A549 (cell line): ENCODE measurements at places on chromosomes 5 and 9. TPM values are rescaled to one million over a fixed set of nuclear protein-coding genes. Genes with fewer than 3 reads are reported as not detected.

GRCh38 chr9:99850736-99851499, 29.2 kb downstream of the NR4A3 start:
- DNase-seq: no peak

Gene IFNE
- 2.3 to 2.5 TPM (median 2.4 TPM) in 3 replicates for polyA plus RNA-seq

- no peak for DNase-seq
Observed at GRCh38 chr9:127904561-127905003, 5.2 kb upstream of the ST6GALNAC6 start.

- peak; percentile 36 for DNase-seq
Observed at GRCh38 chr5:93433422-93433821, 147.6 kb downstream of the NR2F1-AS1 start.

Gene CNTNAP3
- 9.4 to 12.4 TPM (median 9.8 TPM) in 3 replicates for polyA plus RNA-seq

DNA sequence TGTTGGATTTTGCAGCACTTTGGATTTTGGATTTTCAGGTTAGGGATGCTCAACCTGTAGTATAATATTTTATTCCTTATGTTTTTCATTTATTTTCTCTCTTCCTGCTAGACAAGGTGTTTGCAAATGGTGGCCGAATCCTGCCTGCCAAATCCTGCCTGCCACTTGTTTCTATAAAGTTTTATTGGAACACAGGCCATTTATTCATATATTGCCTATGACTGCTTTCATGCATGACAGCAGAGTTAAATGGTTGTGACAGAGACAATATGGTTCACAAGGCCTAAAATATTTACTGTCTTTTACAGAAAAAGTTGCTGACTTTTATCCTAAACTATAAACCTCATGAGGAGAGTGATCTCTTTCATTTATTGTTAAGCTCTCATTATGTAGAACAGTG, 72.7 kb downstream of the DENND4C start:
- no peak for DNase-seq

Gene SH3GL2
- 0.03 to 0.25 TPM (median 0.04 TPM) in 3 replicates for polyA plus RNA-seq

- no peak for DNase-seq
Observed at GRCh38 chr9:86183229-86184137, 76.0 kb downstream of the C9orf153 start.
